ENCODE measurements at places on chromosomes 1 and 21. TPM values are rescaled to one million over a fixed set of nuclear protein-coding genes. Genes with fewer than 3 reads are reported as not detected.

The LINGO4 gene
- not detected for total RNA-seq

The RBBP5 gene
- total RNA-seq: 15.2 TPM

The NPPB gene
- 0.17 TPM for total RNA-seq

DNA sequence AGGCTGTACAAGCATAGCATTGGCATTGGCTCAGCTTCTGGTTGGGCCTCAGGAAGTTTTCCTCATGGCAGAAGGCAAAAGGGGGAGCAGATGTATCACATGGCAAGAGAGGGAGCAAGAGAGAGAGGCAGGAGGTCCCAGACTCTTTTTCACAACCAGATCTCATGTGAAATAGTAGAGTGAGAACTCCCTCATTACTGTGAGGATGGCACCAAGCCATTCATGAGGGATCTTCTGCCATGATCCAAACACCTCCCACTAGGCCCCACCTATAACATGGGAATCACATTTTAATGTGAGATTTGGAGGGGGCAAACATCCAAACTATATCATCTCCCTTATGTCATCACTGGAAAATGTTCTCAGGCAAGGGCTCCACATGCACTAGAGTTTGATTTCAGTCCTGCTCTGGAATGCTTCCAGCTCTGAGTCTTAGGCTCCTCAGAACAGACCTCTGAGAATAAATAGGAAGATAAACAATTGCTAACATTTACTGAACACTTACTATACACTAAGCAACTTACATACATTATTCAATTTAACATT lies 39.4 kb upstream of the VTCN1 start:
- no peak for DNase-seq

GRCh38 chr1:2630498-2631135 lies 2.2 kb downstream of the MMEL1 start:
- no peak for DNase-seq

- DNase-seq: no peak
Measured at GRCh38 chr1:228171221-228171891, 5.8 kb downstream of the IBA57 start.

DNA sequence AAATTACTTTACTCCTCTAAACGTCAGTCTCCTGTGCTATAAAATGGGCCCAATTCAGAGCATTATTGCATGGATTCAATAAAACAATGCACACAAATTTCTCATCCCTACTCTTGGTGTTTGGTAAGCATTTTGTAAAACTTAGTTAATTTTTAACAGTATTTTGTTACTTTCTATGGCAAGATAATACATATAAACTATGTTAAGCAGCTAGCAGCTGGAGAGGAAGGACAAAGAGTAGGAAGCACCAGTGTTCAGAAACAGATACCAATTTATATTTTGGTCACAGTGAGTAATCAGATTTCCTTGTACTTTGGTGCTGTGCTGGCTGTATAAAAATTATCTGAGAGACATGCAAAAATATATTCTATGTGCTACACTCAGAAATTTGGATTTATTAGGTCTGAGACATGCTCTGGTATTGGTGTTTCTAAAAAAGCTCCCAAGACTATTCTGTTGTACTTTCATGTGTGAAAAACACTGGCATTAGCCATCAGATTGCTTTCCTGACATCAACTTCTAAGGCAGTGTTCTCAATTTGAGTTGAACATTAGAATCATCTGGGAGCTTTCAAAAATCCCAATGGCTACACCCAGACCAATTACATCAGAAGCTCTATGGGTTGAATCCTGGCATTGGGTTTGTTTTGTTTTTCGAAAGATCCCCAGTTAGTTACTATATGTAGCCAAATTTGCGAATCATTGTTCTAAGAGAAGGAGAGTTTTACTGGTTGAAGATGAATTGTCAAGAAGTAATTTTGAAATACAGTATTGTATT lies 100.3 kb upstream of the C1orf87 start:
- DNase-seq: no peak

DNA sequence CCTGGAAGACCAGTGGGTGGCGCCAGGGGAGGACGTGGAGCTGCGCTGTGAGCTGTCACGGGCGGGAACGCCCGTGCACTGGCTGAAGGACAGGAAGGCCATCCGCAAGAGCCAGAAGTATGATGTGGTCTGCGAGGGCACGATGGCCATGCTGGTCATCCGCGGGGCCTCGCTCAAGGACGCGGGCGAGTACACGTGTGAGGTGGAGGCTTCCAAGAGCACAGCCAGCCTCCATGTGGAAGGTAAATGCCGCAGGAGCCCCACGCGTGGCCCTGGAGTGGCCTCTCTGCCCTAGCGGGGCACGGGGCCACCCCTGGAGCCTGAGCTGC lies 75.2 kb downstream of the OBSCN start:
- DNase-seq: no peak

DNA sequence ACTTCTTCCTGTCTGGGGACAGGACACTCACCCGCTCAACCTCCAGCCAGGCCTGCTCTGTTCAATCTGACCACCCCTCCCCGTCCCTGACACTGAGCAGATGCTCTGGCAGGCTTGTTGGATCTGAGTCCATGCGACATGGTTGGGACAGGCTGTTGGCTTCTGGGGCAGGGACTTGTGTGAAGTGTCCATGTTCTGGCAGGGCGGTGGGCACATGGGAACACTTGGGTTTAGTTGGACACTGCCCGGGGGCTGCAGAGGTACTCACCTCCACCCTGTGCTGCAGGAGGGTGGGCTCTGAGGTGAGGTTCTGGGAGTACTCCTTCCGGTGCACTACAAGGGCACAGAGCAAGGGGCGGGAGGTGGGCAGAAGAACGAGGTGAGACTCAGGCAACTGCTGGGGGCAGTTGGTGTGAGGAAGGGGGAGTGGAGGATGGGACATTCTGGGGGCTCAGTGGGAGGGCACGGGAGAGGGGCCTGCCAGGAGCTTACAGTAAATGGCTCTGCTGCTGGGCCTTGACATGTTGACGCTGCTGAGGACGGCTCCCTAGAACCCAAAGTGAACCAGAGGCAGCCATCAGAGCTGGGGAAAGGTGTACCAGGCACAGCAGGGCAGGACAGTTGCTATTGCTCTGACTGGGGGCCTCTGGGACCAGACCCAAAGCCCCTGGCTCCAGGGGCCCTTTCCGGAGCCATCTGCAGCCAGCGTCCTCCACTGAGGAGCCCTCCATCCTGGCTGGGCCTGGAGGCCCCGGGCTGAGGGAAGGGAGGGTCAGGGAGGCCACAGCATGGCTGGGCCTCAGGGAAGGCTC lies 2.3 kb downstream of the EPS8L3 start:
- DNase-seq: no peak

DNA sequence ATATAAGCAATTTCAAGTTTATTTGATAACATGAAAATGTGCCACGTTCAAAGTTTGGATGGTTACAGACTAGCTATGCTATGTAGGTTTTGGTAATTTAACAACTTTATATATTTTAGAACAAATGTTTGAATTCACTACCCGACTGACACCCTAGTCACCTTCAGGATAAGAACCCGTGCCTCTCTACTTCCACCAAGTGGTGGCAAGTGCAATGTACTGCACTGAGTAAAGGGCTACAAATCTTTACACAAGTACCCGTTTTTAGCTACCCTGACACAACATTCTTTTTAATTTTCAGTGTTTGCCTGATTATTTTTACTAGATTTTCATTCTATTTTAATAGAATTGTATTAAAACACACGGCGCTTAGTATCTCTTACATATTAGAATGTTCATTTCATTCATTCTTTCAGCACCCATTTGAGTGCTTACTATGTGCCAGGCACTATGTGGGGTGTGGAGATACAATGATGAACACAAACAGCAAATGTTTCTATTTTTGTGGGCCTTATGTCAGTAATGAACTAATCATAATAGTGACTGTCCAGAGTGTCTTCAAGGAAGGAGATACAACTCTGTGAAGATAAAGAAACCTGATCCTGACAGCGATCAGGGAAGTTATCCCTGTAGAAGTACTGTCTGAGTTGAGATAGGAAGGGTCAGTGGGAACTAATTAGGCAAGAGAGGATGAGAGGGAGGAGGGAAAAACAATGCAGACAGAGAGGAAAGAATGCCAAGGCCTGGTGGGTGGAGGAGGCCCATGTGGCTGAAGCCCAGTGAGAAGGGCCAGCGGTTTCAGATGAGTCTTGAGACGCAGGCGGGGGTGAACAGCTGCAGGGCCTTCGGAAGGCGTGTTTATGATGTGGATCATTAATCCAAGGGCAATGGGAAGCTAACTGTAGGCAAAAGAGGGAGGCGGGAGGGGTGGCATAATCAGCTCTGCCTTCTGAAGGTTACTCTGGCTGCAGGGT lies 3.8 kb downstream of the LCA5L start:
- peak; percentile 34 for DNase-seq

DNA sequence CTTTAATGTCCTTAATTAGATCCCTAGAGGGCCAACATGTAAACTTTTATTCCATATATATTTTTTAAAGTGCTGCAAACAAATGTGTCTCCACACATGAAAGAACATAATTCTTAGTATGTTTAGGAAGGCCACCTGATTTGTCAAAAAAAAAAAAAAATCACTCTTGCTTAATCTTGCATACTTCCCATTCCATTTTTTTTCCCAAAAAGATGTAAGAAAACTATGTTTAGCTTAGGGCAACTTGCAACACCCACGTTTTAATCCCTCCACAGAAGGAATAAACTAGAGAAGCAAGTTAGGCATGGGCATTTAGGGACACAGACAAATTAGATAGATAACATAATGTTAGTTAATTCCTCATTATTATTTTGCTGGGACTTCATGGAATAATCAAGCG lies 5.6 kb downstream of the YOD1 start:
- DNase-seq: no peak

DNA sequence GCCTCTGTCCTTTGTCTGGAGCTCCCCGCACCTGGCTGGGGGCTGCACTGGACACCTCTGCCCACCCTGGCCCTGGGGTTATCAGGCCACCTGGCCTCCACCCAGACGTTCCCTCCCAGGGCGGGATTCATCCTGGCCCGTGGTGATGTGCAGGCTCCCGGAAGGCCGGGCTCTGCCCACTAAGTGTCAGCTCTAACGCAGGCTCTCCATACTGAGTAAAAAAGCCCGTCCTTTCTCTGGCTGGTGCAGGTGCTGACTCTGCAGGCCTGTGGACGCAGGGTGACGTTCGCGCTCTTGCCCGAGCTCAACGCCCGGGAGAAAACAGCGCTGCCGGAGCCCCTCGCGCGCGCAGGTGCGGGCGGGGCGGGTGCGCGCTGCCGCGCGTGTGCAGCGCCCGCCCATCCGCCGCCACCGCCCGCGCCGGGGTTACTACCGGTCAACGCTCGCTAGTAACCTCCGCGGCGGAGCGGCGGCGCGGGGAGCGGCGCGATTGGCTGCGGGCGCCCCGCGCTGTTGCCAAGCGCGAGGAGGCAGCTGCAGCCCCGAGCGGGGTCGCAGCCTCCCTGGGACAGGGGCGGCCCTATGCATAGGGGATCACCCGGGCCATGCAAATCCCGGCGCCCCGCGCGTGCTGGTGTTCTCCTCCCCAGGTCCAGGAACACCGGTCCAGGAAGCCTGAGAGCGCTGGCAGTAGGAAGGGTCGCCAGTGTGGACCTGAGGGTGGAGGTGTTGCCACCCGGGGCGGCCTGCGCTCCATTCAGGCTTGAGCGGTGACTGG lies 15.7 kb downstream of the ABCG1 start:
- DNase-seq: peak; percentile 40

GRCh38 chr1:15411593-15412137 lies 2.0 kb downstream of the EFHD2 start:
- no peak for DNase-seq

GRCh38 chr1:36553591-36554322 lies 71.0 kb upstream of the CSF3R start:
- DNase-seq: peak; percentile 41

DNA sequence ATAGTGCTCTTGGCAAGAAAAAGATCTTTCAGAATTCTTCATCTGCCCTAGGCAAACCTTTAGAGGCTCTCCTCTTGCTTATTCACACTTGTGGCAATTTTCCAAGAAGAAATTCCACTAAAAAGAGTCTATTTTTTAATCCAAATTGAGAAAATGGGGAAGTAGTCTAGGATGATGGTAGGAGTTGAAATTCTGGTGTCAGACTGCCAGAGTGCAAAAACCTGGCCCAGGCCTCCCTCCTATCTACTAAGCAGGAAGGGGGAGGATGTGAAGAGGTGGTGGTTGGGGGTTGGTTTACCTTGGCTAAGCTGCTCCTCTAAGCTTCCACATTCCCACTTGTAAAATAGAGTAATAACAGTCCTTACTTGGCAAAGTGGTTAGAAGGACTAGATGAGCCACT lies 120.6 kb upstream of the KCNJ15 start:
- no peak for DNase-seq

GRCh38 chr1:170567214-170567613 lies 35.2 kb downstream of the GORAB start:
- no peak for DNase-seq

Data from mammary epithelial cell (primary cell).